Fibroblast of skin of right biceps (primary cell): ENCODE measurements at places on chromosomes 1 and 21.

- no peak for DNase-seq
Observed at GRCh38 chr1:24644100-24644384, 940 bp downstream of the SRRM1 start.

DNA sequence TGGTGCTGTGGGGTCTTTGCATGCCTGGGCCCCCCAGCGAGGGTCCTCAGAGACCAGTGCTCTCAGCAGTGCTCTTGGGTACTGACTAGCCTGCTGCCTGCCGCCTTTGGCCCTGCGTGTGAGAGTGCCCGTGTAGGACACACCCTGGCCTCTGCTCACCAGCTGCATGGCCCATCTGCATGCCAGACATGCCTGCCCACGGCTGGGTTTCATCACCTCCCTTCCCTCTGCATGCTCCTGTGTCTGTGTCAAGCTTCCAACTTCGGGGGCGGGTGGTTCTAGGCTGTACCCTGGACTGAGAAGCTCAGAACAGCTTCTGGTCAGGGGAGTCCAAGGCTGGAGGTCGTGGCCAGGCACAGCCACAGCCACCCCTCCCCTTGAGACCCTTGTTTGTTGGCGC lies 56.9 kb downstream of the PTPRF start:
- DNase-seq = no peak

GRCh38 chr1:172761581-172762486 lies 102.9 kb downstream of the FASLG start:
- DNase-seq = peak; percentile 60

DNA sequence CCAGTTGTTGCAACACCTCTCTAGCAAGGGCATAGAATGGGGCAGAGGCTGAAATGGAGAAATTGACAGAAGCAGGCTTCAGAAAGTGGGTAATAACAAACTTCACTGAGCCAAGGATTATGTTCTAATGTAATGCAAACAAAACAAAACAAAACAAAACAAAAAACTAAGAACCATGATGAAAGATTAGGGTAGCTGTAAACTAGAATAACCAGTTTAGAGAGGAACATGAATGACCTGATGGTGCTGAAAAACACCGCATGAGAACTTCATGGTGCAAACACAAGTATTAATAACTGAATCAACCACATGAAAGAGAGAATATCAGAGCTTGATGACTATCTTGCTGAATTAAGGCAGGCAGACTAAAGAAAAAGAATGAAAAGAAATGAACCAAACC lies 1707.7 kb downstream of the BRINP3 start:
- DNase-seq = no peak

- no peak for DNase-seq
Observed at GRCh38 chr1:170790175-170790574, 126.2 kb downstream of the PRRX1 start.

GRCh38 chr1:115067161-115067859 lies 22.0 kb downstream of the TSPAN2 start:
- DNase-seq = peak; percentile 72

- no peak for DNase-seq
Observed at GRCh38 chr1:83500531-83500930, 498.4 kb downstream of the TTLL7 start.

GRCh38 chr1:187848321-187848720 lies 1019.6 kb downstream of the PLA2G4A start:
- no peak for DNase-seq

- DNase-seq = no peak
Observed at GRCh38 chr1:17600321-17600720, 60.8 kb downstream of the ARHGEF10L start.

GRCh38 chr21:40118527-40118926 lies 251.3 kb downstream of the PCP4 start:
- peak; percentile 6 for DNase-seq

DNA sequence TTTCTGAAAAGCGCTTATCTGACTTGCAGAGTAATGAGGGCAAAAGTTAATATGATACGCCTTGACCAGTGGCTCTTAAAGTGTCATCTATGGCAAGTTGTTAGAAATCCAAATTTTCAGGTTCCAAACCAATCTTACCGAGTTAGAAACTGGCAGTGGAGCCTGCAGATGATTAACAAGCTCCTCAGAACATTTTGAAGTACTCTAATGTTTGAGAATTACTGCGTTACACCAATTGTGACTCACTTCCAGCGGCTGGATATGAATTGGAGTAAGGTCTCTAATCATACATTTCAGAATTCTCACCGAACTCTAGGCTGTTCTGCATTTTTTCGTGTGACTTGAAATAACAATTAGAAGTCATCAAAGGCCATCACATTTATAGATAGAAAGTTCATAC lies 73.5 kb upstream of the TMPRSS15 start:
- DNase-seq = peak; percentile 17

DNA sequence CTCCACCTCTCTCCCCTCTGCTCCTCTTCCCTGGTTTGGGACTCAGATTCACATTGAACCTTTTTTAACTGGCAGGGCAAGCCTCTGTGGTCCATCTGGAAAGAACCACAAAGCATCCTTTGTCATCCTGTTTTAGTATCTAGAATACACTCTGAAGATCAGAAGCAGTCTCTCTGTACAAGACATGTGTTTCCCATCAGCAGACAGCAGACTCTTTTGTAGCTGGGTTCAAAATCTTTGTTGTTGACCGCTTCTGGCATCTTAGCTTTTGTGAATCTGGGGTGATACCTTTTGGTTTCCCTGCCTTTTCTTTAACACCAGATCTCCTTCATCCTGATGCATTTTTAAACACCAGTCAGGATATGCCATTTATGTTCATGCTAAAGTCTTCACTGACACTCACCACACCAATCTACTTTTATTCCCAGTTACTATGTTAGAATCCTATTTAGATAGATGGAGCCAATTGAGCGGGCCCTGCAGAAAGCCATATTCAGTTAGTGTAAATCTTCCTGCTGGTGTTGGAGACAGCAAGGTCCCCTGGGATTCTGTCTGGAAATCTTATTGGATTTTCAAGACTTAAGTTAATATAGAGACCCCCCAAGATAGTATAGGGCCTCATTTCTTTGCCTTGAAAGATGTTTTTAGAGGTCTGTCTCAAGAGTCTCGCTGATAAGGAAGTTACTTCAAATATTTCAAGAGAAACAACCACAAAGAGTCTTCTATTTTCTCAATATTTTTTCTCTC lies 51.1 kb downstream of the ST6GALNAC3 start:
- DNase-seq = no peak

DNA sequence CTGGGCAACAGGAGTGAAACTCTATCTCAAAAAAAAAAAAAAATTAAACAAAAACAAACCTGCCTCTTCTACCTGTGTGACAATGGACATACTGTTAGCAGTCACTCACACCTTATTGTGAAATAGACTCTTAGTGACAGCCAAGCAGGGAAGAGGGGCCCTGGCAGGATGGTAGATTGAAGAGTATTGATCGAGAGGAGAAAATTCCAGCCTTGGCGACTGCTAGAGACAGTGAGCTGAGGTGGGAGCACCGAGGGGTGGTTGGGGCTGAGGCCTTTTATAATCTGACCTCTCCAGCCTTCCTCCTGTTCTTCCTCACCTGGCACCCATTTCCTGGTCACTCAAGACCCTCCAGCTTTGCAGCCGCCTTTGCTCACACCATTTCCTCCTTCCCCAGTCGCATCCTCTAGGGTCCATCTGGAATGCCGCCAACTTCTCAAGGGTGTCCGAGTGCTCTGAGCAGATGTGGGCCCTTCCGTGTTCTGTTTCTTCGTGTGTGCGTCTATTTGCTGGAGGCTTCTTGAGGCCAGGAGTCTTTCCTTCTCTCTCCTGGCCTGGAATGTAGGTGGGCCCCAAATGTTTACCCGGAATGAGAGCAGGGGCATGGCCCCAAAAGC lies 196.9 kb upstream of the TMEM51 start:
- DNase-seq = no peak

GRCh38 chr1:234260578-234260977 lies 112.7 kb upstream of the COA6 start:
- no peak for DNase-seq

GRCh38 chr1:14929547-14930246 lies 223.8 kb upstream of the TMEM51 start:
- DNase-seq = peak; percentile 63

- no peak for DNase-seq
Observed at GRCh38 chr1:214420341-214420740, 131.1 kb downstream of the PTPN14 start.

GRCh38 chr21:33977017-33977720 lies 61.6 kb upstream of the ATP5PO start:
- DNase-seq = no peak

GRCh38 chr1:158248118-158248517 lies 6.1 kb upstream of the CD1A start:
- DNase-seq = no peak

DNA sequence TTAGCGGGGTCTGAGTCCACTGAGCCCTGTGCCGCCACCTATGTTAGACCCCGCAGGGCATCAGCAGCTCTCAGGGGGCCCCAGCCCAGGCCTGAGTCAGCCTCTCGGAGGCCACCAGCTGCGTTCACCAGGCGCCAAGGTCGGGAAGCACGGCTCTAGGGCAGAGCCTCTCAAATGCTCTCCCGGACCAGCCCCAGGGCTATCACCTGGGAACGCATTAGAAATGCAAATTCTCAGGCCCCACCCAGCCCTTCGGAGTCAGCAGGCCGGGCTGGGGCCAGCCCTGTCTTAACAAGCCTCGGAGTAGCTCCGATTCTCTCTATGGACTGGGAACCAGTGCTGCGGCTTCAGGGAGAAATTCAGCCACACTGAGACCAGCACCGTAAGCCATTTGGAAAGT lies 37.2 kb upstream of the TSPEAR start:
- no peak for DNase-seq
